ENCODE measurements at places on chromosomes 16 and 17.

DNA sequence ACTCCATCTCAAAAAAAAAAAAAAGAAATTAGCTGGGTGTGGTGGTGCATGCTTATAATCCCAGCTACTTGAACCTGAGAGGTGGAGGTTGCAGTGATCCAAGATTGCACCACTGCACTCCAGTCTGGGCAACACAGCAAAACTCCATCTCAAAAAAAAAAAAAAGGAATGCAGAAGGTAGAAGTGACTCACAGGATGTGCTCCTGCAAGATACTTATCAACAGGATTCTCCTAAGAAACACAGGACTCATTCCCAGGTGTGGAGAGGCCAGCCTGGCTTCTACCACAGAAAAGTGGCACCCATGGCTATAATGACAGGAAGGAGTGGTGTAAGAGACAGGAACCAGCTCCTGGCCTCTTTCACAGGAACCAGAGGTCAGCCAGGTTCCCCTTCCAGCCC lies 13.8 kb downstream of the ELMO3 start:
- no peak for DNase-seq

- no peak for DNase-seq
These were observed 77.3 kb upstream of the CDH5 start for GRCh38 chr16:66289051-66289680.

GRCh38 chr16:56629531-56629930 lies 2.9 kb upstream of the MT1M start:
- no peak for DNase-seq

DNA sequence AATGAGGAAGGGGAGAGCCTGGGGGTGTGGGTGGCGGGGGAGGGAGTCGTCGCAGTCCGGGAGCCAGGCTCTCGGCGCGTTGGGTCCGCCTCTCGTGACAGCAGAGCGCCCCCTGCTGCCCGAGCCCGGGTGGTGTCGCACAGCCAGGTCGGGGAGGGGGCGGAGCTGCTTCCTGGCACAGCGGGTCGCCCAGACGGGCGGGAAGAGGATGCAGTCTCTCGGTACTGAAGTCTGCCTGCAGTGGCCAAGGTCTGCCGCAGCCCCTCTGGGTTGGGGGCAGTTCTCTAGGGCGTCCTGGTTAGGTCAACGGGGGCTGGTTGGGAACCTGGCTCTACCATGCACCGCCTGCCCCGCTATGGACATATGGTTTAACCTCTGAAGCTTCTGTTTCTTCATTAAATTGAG lies 38.2 kb upstream of the CCDC182 start:
- peak; percentile 50 for DNase-seq

DNA sequence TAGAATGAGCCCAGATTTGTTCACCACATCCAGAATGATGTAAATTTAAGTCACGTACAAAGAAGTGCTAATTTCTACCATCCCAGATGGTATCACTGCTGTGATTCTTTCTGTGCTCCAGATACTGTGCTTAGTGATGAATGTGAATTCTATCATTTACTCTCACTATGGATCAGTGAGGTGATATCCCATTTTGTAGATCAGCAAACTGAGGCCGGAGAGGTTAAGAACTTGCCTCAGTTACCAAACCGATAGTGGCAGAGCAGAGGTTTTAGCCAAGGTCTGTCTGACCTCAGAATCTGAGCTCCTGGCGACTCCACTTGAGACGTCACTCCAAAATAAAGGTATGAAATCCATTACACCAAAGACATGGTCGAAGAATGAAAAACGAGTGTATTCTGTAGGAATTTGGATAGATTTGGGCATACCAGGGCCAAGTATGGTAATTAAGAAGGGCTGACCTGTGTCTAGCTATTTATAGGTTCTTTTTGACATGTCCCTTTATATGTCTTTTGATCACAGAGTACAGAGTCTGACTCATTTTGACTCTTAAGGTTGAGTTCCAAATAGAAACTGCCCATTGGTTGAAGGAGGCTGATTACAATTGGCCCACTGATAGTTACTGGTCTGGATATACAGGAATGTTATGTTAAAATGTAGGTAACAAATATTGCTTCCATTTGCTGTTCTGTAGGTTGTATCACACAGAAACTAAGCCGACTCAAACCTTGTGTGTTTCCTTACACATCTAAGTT lies 10.0 kb downstream of the MAP2K6 start:
- no peak for DNase-seq

DNA sequence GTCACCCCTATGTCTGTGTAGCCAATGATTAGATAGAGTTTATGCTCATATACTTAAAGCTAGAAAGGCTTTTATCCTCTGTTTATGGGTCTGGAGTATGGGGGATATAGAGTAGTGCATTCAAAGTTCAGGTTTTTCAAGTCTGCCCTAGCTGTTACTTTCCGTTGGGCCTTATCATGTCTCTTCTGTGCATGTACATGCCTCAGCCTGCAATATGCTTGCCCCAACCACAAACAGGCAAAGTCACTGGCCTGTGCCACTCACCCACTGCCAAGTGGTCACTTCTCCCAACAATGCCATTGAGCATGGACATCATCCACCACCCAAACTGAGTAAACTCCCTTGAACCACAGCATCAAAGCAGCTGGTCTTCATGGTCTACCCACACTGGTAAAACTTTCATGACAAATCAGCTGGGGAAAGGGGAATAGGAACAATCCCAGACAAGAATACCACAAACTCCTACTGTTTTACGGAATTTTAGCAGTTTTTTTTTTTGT lies 70.3 kb upstream of the C17orf78 start:
- DNase-seq: no peak

- DNase-seq: no peak
These were observed 170.5 kb downstream of the MRTFB start for GRCh38 chr16:14241631-14242030.

- DNase-seq: no peak
These were observed 4.7 kb downstream of the PDE6G start for GRCh38 chr17:81651692-81652091.

- peak; percentile 44 for DNase-seq
These were observed 681 bp downstream of the XPO6 start for GRCh38 chr16:28210979-28211588.

DNA sequence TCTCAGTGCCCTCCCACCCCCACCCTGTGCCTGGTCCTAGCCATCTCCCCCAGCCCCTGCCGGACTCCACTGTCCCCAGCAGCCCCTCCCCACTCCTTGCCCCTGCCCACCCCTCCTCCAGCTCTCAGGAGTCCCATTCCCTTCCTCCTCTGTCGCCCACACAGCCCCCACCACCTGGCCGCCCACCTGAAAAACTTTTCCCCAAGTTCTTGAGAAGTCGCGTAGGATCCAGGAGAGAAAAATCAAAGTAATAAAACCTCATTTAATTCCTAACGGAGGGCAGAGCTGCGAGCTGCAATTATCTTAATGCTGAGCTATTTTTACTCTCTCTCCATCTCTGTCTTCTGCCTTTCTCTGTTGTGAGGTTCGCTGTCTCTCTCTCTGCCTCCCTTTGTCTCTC lies 2.4 kb upstream of the PPP1R1B start:
- no peak for DNase-seq

DNA sequence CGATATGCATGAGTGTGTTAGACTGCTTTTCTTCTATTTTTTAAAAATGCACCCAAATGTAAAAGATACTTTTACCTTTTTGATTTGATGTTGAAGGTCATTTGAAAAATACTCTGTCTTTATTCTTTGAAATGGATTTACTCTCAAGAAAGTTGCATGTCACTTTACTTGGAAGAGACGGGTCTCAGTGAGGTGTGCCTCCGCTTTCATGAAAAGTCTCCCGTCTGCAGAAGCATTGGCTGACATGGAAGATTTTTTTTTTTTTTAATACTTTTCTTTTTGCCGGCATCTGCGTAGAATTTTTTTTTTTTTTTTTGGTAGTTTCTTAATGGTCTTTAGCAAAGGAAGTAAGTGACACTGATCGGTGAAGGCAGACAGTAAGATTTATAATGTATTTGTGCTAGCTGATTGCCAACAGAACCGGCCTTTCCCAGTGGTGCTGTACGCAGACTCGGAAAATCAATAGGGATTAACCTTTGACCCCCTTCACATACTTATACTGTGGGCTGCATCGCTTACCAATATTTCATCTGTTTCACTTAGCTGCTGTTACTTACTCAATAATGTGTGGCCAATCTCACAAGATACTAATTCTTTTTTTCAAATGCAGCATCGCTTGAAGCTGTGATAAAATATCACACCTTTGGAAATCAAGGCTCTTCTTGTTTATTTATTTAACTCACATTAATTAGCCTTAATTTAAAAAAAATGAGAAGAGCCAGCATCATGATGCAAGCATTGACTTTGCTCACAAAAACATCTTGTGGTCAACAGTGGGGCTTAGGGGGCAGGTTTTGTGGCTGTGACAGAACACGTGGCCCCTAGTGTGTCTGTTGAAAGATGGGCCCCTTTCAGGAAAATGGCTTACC lies 383.9 kb downstream of the WWOX start:
- no peak for DNase-seq

GRCh38 chr16:8967132-8967821 lies 3.6 kb upstream of the USP7 start:
- no peak for DNase-seq

- no peak for DNase-seq
These were observed 50.1 kb upstream of the CLEC19A start for GRCh38 chr16:19235478-19235877.

DNA sequence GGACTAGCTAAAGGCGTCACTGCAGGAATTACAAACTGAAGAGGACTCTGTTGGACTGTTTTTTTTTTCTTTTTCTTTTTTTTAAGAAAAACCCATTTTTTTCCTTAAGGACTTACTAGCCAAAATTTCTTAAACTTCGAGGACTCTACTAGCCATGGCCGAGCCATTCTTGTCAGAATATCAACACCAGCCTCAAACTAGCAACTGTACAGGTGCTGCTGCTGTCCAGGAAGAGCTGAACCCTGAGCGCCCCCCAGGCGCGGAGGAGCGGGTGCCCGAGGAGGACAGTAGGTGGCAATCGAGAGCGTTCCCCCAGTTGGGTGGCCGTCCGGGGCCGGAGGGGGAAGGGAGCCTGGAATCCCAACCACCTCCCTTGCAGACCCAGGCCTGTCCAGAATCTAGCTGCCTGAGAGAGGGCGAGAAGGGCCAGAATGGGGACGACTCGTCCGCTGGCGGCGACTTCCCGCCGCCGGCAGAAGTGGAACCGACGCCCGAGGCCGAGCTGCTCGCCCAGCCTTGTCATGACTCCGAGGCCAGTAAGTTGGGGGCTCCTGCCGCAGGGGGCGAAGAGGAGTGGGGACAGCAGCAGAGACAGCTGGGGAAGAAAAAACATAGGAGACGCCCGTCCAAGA lies 878 bp downstream of the HEXIM1 start:
- peak; percentile 65 for DNase-seq

DNA sequence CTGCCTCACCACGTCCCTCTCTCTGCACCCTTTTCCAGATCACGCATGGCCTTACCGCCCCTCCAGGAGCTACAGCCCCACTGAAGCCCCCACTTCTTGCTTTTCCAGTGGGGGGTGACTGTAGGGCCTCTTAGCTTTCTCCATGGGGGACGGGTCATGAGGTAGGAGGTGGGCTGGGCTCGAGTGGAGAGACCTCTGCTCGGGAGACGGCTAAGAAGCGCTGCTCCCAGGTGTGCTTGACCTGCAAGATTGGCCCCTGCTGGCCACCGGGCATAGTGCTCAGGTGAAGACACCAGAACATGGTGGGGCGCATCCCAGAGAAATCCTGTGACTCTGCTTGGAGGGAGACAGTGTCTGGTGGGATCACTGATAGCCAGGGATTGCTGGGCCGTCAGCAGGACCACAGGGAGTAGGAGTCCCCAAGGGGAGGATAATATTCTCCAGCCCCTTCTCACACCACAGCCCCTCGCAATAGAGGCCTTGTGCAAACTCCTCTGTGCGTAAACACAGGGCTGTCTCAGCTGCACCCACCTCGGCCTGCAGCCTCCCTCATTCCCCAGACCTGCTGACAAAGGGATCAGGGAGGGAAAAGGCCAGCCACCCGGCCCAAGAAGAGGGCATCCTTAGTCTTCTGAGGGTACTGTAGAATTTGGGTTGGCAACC lies 8.9 kb upstream of the GALK1 start:
- DNase-seq: no peak

DNA sequence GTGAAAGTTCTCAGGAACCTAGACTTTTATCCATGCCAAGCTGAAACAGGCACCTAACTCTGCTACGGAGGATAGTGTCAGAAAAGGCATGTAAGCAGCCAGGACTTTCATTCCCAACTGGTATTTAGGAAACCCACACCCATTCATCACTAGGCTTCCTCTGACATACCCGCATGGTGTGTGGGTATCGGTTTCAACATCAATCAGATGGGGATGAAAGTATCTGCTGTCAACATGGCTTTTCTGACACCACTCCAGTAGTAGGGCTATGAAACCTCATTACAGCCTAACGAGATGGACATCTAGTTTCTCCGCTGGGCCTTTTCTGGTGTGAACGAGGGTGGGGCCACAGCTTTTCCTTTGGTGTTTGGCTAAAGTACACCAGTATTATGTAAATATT lies 1178.3 kb downstream of the CDH11 start:
- DNase-seq: no peak

- DNase-seq: peak; percentile 56
These were observed 759 bp downstream of the ALKBH5 start for GRCh38 chr17:18184143-18185031.
